Fibroblast of skin of right biceps (primary cell): ENCODE measurements at places on chromosomes 11 and 22.

DNA sequence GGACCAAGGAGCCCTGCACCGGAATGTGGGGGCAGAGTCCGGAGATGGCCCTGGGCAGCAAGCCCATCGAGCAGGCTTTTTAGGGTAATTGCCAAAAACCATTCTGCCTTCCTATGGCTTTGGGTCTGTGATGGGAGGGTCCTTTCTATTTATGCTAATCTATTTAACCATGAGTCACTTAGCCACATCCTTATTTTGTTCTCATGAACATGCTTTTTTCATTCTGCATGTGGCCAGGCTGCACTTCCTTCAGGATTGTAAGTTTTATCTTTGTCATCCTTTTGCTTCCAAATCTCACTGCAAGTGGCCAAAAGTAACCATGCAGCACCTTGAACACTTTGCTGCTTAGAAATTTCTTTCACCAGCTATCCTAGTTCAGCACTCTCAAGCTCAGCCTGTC lies 88.3 kb downstream of the EFCAB6 start:
- peak; percentile 56 for DNase-seq

DNA sequence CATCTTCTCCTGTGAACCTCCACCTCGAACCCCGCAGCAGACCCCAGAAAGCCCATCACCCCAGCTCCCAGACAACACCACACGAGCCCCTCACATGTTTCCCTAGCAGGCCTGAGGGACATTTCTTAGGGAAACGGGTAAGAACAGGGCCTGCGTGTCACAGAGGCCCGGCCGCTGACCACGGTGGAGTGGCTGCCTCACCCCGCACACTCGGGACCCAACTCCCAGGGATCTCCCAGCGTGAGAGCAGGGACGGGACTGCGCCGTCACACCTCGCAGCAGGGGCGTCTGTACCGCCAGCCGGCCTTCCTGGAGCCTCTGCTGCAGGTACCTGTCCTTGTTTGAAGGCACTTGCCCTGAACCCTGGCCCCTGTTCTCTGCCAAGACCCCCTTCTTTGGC lies 10.2 kb downstream of the ATP5MGL start:
- DNase-seq, result no peak

GRCh38 chr11:66080055-66080817 lies 10.2 kb downstream of the PACS1 start:
- peak; percentile 85 for DNase-seq

- DNase-seq, result no peak
These were observed 11.1 kb downstream of the ZP1 start for GRCh38 chr11:60878245-60879101.

- no peak for DNase-seq
These were observed 3.5 kb upstream of the IFITM2 start for GRCh38 chr11:304061-304506.

DNA sequence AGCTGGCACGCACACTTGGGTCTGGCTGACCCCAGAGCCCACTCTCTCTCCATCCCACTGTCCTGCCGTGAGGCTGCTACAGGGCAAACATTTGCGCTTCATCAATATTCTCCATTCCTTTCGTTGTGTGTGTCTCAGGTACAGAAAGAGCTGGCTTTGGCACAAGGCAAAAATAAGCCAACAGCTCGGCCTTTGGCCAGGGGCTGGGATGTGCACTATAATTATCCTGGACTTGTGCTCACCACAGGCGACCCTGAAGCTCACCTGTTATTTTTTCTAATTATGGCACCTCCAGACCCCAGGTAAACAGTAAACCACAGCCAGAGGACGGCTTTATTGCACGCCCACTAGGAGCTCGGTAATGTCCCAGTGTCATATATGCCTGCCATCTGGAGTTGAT lies 10.9 kb downstream of the ZMAT5 start:
- no peak for DNase-seq
